Brain (organoid and tissue), 16 donors: ENCODE measurements at places on chromosomes 2 and 18.

- DNase-seq = no peak
These were observed 1535.2 kb upstream of the LRRTM1 start for GRCh38 chr2:81839780-81840179.

- no peak for DNase-seq
These were observed 39.8 kb upstream of the PCBP1 start for GRCh38 chr2:70047451-70047850.

GRCh38 chr18:79554321-79554720, 125.3 kb upstream of the CTDP1 start:
- DNase-seq = no peak

GRCh38 chr2:140384946-140385345, 1604.8 kb upstream of the NXPH2 start:
- no peak for DNase-seq

- no peak for DNase-seq
These were observed 33.9 kb downstream of the TMEM18 start for GRCh38 chr2:643334-643733.
